Esophagus squamous epithelium (tissue), 5 donors: ENCODE measurements at places on chromosomes 1 and 21.

DNA sequence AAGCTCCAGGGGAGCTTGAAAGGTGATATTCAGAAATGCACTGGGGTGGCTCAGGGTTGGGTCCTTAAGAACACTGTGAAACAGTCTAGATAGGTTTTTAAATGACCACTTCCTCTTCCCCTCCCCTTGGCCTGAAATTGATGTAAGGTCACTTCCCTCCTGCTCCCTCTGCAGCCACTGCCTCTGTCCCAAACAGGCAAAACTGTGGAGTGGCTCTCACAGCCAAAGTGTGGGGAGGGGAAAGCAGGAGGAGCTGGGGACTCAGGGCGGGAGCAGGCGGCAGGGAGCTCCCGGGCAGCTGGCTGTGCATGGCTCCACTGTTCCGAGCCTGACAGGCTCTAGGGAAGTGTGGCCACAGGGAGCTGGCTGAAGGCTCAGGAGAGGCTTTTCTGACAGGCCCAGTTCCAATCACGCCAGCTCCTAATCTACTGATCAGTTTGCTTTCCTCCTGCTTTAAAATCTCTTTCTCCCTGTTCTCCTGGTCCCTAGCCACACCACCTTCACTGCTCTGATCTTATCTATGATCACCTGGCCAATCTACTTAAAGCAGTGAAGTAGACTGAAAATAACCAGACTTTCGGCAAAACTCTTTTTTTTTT is 5.1 kb upstream of the CSRP1 start:
- no peak for DNase-seq

DNA sequence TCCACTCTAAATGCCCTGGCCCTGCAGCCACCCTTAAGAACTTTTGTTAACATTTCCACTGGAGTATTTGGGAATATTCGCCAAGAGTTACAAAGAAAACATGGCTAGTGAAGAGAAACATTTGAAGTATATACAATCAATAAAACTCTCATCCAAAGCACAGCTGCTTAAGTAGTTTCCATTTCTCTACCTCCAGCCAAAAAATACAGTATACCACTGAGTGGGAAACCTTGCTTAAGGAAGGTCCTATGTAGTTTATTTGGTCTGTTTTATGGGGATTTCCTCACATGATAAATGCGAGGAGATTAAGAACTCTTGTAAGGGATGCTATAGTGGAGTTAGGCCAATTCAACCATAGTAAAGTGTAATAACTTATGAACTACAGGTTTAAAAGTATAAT is 382.5 kb downstream of the NEGR1 start:
- DNase-seq = no peak

GRCh38 chr1:241589521-241589920 is 50.6 kb downstream of the CHML start:
- DNase-seq = no peak

GRCh38 chr21:46436621-46437020 is 22.1 kb upstream of the DIP2A start:
- no peak for DNase-seq

DNA sequence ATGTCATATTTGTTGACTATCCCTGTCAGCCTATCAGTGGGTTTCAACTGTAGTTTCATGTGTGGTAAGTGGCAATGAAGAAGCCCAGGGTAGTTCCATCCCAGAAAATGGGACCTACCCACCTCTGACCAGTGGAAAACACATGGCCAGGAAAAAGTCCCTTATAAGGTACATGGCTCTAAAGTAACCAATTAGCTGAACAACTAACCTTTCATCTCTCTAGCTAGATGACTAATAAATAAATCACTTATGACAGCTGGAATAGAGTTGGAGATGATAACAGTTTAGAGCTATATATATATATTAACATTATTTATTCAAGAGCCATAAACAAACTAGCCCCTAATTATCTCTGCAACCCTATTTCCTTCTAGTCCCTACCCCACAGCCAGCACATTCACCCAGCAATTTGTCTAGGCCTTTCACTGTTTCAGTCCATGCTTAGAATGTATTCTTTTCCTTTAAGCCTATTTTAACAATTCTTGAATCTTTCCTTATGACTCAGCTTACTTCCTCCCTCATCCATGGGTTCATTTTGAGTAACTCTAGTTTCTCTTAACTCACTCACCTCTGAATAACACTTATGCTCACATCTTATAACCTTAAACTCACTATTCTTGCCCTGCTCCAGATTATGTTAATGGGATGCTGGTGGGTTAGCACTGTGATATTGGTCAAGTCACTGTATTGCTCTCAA is 83.7 kb downstream of the TNFSF18 start:
- no peak for DNase-seq

- no peak for DNase-seq
Observed at GRCh38 chr1:33895396-33895795, 31.5 kb downstream of the HMGB4 start.

DNA sequence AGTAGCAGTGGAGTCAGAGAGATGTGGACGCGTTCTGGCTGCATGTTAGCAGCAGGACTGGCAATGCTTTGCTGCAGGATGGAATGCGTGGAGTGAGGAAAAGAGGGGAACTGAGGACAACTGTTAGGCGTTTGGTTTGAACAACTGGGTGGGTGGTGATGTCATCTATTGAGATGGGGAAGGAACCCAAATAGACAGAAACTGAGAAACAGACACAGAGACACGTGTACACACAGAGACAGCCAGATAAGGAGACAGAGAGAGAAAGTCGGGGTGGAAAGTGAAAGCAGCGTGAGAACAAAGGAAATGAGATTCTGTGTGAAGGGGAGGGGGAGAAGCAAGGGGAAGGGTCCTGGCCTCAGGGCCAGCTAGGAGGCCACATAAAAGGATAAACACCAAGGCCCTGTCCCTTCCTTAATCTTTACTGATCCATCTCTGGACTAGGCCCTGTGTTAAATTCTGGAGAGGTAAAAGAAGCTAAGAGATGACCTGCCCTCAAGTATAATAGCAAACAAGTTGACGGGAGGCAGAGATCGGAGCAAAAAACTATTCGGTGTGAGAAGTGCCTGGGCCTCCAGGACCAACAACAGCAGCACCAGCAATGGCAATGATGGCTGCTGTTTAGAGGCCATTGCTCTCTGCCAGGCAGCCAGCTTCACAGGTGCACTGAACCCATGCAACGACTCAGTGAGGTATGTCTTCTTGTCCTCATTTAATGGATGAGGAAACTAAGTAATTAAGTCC is 31.6 kb downstream of the VWA5B1 start:
- DNase-seq = no peak

DNA sequence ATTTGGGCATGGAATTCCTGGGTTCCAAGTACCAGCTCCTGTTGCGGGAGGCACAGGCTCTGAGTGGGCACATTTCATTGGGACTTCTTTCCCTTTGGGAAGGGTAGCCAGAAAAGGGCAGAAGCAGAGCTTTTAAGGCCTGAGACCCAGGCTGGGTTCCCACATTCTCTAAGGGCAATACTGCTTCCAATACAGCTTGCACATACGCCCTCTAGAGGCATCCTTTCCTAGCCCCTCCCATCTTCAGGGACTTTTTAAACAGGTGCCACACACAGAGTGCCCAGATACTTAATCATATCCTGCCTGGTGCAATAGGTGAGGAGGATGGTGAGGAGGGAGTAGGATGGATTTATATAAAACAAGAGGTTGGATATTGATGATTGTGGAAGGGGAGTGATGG is 5.7 kb downstream of the GPR88 start:
- no peak for DNase-seq

GRCh38 chr1:150484861-150485260 is 2.4 kb upstream of the TARS2 start:
- DNase-seq = no peak

GRCh38 chr1:31154000-31154631 is 85.6 kb downstream of the NKAIN1 start:
- DNase-seq = no peak

- DNase-seq = no peak
Observed at GRCh38 chr1:63817152-63817667, 43.4 kb downstream of the ROR1 start.

DNA sequence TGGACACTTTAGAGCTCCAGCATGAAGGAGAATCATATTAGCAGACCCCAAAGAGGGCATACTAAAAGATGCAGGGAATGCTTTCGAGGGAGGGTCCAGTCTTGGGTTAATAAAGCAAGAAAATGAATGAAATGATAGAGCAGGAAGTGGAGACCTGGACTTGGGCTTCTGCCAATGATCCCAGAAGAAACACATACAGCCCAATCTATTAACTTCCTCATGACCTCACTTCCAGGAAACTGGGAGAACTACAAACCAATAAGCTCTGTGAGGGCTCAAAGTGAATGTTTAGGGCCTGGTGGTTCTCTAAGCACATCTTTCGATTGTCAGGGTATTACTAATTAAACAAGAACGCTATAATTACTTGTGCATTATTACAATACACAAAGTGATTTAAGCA is 53.6 kb upstream of the SSX2IP start:
- no peak for DNase-seq

DNA sequence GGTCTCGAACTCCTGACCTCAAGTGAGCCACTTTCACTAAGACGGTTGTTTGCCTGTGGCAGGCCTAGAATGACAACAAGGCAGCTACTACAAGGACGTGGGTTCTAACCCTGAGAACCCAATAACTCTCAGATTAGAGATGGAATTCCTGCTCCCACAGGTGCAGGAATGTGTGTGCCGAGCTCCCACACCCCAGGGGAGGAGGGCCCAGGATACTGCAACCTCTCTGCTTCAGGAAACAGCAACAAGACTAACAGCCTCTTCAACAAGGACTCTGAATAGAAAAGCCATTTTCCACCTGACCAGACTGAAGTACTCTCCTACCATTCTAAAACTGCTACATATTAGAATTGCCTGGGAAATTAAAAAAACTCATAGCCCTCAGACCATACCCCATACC is 4.9 kb downstream of the LSM10 start:
- DNase-seq = no peak

- no peak for DNase-seq
Observed at GRCh38 chr1:17949511-17949910, 158.1 kb upstream of the IGSF21 start.

DNA sequence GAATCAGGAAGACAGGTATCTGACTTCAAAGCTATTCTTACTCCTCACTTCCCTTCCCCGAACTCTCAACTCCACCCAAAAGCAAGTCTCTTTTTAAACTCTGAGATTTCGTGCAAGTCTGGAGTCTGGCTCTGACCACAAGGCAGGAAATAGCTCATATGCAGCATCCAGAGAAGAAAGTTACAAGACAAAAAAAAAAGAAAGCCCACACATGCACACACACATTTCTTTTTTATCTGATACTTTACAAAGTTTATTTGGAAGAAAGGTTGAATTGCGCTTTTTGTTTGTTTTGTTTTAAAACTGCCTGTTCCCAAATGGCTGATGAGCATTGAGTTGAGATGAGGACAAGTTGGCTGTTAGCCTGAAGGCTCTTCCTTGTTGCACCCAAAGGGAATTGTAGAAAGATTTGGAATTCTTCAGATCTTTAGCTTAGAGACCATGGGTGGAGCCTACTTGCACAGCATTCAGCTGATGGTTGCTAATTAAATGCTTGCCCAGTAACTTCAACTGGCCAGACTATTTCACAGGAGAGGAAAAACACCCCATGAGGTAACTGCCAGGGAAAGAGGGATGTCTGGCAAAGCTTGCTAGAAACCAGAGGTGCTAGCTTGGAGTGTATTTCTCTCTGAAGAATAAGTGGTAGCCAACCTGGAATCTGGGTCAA is 490.3 kb downstream of the TTLL7 start:
- no peak for DNase-seq

GRCh38 chr1:27622828-27623227 is 12.2 kb downstream of the FGR start:
- DNase-seq = no peak

DNA sequence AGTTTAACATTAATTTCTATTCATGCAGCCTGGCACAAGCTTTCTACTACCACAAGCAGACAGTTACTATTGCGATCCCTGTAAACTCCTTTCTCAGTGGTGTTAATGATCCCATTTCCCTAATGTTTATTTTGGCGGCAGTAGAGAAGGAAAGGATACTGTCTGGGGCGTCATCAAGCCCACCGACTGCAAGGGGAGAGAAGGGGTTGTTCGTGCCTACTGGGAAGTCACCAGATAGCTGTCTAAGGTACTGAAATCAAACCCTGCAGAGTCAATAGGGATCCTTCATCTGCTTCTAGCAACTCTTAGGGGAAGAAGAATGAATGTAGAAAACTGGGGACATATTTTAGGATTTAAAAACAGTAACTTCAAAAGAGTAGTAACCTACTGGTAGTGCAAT is 95.2 kb upstream of the ADAR start:
- DNase-seq = no peak

DNA sequence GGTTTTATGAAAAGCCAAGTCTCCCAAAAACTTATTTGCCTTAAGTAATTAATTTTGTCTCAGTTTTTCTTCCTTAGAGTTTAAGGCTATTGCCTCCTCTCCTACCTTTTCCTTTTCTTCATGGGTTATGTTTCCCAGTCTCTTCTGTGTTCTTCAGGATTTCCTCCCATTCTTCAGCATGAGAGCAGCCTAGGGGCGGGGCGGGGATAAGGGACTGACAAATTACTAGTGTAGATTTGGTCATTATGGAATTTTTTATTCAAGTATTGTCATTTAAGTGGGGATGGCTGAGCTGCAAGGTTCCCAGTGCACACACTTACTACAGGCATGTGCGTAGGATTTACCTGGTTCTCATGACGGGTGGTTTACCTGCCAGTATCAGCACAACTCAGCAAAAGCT is 35.2 kb upstream of the PIGV start:
- DNase-seq = no peak

DNA sequence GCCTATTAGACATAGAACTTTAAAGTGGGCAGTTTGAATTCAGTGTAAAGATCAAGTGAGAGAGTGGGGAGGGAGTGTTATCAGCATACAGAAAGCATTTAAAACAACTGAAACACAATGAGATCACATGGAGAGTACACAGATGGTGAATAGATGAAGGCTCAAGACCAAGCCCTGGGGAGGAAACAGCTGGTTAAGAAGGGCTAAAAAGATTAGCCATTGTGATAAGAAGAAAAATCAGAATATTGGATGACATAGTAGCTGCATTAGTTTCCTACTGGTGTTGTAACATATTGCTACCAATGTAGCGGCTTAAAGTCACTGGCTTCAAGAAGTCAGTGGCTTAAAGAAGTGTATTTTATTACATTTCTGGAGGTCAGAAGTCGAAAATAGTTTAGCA is 443.4 kb upstream of the RGS18 start:
- no peak for DNase-seq

GRCh38 chr1:230899841-230900251 is 31.5 kb upstream of the C1orf198 start:
- DNase-seq = no peak

DNA sequence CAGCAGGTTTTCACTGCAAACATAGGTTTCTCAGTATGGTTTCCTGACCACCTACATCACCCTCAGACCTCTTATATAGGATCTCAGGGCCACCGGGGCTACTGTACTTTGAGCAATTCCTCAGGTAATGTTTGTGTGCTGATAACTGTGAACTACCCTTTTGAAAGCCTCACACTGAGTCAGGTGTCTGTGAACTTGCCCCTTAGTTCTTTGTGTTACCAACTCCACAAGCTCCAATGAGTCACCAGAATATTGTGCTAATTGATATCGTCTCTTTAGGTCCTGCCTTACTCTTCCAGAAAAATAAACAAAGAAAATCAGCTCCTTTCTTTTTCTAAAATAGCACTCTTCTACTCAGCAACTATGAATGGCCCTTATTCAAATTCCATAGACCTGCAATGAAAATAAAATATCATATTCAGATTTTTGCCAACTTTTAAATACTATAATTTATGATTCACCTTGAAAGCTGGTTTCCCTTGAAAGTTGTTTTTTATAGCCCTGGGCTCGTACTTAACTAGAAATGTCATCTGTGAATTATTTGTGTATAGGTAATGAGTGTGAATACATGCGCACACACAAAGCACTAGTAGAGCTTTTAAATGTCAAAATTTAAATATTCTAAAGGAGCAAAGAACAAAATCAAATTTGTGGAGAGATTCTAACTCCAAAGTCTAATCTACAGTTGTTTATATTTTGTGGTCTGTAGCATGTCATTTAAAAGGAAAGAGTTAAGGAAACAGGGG is 88.1 kb upstream of the WARS2 start:
- no peak for DNase-seq
